ENCODE measurements at places on chromosomes 2 and 18.

DNA sequence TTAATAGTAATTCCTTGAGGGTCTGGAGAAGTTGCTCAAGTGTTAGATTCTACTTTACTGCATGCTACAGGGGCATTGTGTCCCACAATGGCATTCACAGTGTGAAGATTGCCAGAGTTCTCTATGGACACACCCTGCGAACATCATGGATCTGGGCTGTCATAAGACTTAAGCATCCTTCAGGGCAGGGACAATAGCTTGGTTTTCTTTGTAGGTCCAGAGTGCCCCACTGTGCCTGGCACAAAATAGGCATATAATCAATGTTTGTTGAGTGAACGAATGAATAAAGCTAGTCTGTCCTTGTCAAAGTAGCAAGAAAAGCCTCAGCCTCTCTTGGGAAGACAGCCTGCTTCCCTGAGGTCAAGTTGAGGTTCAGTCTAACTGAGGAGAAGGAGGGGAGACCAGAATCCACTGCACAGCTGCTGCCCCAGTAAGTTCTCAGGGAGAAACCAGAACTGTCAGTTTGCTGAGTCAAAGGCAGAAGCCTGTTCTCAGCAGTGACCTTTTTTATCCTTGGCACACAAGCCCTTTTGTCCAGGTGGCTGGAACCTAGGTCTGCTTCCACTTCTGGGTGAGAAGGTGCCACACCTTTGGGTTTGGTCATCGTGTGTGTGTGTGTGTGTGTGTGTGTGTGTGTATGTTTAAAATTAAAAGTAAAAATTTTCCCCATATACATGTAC lies 15.0 kb downstream of the INPP4A start:
- no peak for DNase-seq

DNA sequence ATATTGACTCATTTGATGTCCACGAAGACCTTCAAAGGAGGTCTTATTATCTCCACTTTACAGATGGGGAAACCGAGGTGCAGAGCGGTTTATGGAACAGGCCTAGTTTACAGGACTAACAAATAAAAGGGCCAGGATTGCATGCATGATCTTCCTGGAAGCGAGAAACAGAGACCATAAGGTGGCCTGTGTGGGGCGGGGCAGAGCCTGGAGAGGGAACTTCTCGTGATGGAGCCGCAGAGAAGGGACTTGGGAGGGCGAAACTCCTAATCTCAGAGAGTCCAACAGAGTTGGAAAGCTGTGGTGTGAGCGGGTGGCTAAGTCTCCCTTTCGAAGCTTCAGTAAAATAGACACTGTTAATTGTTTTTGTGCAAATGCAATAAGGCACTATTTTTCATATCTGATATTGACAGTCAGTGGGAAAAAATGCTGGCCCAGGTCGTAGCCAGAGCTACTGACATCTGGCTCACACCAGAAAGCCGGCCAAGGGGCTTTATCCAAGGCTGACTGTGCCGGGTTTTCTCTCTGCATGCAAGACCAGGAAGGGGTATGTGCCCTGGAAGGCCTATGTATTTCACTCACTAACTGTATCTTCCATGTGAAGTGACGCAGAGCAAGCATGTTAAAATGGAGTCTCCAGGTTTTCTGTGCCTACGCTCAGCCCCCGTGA lies 4.5 kb downstream of the INPP5D start:
- no peak for DNase-seq

GRCh38 chr2:14348247-14348646 lies 284.3 kb upstream of the LRATD1 start:
- no peak for DNase-seq

DNA sequence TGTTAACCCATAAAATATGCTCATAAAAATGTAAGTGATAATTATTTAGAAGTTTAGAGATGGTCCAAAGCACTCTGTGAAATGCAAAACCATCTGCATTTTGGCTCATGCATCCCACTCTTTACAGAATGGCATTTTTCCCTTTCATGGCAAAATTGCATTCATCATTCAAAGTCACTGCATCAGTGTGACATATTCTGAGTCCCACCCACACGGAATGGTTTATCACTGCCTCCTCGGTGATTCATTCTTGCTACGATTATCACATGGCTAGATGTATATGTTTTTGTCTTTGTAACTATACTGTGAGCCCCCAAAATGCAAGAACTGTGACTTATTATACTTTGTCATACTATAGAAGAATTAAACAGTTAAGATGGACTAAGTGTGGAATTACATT lies 293.0 kb downstream of the LRATD1 start:
- no peak for DNase-seq

DNA sequence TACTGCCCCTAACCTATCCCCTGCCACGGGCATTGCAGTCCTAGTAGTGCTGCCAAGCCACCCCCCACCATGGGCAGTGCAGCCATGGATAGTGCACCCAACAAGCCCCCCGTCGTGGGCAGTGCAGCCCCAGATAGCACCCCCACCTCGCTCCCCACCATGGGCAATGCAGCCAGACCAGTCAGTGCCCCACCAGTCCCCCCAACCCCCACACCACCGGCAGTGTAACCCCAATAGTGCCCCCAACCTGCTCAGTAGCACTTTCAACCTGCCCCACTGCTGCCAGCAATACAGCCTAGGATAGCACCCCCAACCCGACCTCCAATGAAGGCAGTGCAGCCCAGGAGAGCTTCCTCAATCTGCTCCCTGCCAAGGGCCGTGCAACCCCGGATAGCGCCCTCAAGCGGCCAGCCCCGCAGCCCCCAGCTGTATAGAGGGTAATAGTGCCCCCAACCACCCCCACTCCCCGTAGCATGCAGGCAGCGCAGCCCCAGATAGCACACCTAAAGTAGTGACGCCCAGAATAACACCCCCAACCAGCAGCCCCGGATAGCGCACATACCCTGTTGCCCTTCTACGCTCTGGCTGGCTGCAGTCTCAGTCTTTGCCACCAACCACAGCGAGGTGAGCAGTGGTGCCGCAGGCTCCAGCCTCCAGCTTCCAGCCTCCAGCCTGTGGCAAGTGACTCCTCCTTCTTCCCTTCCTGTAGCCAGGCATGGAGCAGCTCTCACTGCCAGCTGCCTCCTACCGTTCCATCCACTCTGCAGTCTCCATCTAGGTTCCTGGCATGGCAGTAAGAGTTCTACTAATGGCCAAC lies 45.4 kb upstream of the ANKRD62 start:
- no peak for DNase-seq

- no peak for DNase-seq
Observed at GRCh38 chr2:98009887-98010760, 14.4 kb upstream of the TMEM131 start.

DNA sequence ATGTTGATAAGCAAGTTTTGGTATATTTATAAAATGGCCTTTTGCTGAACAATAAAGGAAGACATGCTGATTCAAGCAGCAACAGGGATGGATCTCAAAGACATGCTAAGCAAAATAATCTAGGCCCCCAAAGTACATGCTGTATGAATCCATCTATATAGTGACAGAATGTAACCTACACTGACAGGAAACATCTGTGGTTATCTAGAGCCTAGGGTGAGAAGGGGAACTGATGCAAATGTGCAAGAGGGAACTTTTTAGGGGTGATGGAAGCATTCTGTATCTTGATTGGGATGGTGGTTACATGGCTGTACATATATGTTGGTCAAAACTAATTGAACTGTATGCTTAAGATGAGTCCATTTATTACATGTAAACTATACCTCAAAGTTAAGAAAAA lies 24.2 kb downstream of the CNRIP1 start:
- no peak for DNase-seq

DNA sequence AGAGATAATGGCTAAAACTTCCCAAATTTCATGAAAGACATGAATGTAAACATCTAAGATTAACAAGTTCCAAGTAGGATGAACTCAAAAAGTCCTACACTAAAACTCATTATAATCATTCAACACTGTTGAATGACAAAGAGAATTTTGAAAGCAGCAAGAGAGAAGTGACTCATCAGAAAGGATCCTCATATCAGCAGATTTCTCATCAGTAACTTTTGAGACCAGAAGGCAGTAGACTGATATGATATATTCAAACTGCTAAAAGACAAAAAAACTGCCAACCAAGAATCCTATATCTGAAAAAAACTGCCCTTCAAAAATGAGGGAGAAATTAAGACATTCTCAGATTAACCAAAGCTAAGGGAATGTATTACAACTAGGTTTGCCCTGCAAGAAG lies 130.6 kb upstream of the OTX1 start:
- DNase-seq: no peak

DNA sequence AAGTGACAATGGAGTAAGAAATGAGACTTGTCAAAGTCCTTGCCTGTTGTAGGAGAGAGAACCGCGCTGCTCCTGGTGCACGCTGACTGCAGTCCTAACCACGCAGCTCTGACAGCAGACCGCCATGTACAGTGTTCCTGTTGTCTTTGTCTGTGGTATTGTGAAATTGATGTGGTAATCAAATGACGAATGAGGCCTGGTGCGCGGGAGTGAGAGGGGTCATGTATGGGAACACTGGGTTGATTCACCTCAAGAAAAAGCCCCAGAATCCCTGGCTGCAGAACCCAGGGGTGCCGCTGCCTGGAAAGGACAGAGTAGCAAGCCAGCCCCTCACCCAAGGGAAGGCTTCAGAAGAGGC lies 64.0 kb downstream of the INPP4A start:
- peak; percentile 54 for DNase-seq

- no peak for DNase-seq
Observed at GRCh38 chr2:6186332-6187151, 494.4 kb downstream of the SOX11 start.

DNA sequence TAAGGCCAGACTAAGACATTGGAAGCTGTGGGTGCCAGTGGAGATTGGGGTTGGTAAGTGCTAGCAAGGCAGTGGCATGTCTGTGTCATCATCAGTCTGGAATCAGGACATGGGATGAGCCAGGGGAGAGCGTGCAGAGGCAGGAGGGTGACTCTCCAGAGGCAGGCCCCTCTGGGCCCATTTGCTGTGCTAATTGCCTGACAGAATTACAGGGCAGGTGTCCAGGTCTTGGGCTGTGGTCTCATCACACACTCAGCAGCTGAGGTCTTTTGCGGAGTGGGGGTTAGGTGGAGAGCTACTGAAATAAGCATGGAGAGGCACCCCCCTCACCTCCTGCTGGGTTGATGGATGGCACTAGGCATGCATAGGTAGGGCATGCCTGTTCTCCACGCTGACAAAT lies 57.4 kb downstream of the CELF4 start:
- no peak for DNase-seq

GRCh38 chr2:134685967-134686366 lies 32.8 kb downstream of the TMEM163 start:
- DNase-seq: no peak

GRCh38 chr2:69386360-69386759 lies 667 bp downstream of the GFPT1 start:
- no peak for DNase-seq

DNA sequence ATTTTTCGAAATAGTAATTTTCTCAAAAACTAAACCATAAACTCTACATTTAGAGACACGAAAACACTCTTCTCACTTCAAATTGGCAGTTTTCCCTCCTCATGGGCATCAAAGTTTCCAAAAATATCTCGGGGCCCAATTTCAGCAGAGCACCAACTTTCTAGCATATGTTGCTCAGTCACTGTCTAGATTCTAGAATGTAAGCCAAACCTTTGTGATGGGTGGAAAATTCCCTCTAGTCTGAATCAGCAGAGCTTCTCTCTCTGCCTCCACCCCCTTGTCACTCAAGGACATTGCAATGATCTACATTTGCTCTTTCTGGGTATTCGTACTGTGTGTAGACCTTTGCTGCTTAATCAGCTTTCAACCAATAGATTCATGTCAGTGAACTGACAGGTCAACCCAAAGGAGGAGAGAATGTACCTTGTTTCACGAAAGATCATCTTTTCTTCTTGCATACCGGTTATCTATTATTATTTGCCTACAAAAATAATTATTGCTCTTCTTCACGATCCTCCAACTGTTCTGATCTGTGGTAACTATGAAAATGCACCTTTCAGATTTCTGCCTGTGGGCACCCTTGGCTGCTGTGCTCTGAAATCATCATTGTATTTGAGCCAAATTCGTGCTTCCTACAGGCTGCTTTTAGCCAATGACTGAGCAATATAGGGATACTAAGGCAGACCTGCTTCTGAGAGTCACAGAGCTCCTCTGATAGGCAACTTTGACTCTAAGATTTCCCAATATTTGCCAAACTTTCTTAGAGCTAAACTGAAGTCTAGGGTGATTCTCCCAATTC lies 38.7 kb upstream of the GLS start:
- DNase-seq: no peak

- DNase-seq: no peak
Observed at GRCh38 chr2:100426384-100426720, 8.9 kb upstream of the CHST10 start.

DNA sequence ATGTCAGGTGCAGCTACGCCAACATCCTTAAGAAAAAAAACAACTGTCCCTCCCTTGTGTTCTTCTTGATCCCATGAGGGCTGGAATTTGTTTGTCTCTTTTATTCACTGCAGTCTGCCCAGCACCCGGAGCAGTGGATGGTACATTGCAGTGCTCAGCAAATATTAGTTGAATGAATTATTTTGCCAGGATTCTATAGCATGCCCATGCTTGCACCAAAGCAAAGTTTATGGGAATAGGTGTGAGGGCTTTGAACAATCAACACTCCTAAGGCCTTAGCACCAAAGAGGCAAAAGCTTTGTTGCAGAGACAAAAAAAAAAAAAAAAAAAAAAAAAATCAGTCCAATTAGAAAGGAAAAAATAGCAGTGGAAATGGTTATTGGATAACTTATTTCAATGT lies 28.7 kb upstream of the DCC start:
- no peak for DNase-seq

GRCh38 chr2:239594019-239594771 lies 193.4 kb upstream of the HDAC4 start:
- no peak for DNase-seq

DNA sequence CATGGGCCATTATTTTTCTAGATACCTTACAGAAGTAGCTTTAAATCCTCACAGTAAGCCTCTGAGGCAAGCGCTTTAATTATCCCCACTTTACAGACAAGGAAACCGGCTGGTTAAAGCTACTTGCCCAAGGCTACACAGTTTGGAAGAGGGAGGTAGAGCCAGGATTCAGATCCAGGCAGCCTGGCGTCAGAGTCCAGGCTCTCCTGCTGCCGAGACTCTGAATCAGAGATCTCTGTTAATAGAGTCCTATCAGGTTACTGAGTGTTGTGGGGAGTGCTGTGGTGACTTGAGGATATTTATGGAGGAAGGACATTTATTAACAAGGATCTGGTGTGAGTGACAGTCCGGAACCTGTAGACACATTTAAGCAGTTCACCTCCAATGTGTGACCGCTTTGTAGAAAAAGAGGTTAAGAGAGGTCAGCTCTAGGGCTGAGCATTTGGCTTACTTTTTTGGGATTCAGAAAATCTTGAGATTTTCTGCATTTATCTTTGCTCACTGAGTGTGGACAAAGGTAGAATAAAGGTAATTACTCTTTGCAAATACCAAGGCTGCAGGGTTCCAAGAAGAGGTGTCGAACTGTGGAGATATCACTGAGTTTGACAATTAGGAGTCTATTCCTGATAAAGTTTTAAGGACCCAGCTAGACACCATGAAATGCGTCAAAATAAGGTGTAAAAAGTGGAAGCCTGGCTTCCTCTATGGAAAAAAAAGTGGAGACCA lies 1.6 kb upstream of the CEP192 start:
- no peak for DNase-seq

GRCh38 chr2:174312581-174313234 lies 22.0 kb upstream of the SP9 start:
- DNase-seq: no peak

GRCh38 chr18:37836071-37836970 lies 270.7 kb upstream of the CELF4 start:
- no peak for DNase-seq

All from stimulated activated CD4-positive, alpha-beta T cell treated with anti-CD3 and anti-CD28 coated beads, Interleukin-4, amount 100 ng/mL, for 1 hour (primary cell).